Right lobe of liver (tissue), 6 donors: ENCODE measurements at places on chromosomes 16 and 17. TPM values are rescaled to one million over a fixed set of nuclear protein-coding genes. Genes with fewer than 3 reads are reported as not detected.

The FOXK2 gene
- 18.8 TPM for total RNA-seq

DNA sequence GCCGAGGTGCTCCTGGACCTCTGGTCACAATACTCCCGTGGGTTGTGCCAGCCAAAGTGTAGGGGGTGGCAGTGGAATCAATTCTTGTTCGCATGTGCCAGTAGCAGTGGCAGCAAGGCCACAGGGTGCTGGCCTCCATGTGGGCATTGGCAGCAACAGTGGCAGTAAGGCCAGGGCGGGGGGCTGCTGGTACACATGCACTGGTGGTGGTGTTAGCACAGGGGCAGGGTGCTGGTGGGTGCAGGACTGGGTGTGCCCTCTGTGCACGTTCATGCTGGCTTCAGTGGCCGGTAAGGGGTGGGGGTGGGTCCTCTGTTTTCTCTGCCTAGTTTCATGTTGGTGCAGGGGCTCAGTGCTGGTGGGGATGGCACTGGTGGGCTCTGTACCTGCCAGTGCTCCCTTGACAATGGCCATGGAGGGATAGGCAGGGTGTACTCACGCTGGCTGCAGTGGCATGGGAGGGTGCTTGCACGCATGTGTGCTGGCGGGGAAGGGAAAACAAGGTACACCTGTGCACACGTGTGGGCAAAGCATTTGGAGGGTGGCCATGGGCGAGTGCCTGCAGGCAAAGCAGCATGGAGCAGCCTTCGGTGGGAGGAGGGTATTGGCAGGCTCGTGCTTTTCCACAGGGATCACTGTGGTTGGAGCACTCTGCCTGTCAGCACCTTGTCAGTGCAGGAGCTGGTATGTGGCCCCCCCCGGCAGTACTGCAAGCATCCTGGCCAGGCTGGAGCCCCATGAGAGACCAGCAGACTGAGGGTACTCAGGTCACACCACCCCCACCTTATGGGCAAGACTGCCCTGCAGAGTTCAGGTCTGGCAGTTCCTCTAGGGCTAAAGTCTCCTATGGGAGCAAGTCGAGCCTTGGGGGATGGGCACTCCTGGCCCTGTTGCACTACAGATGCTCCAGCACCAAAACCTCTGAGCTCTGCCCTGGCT, 35.8 kb downstream of the NF1 start:
- no peak for DNase-seq

- no peak for DNase-seq
These were observed 1545.0 kb upstream of the GOT2 start for GRCh38 chr16:60279061-60279665.

The ZDHHC1 gene
- total RNA-seq = 1.5 TPM

GRCh38 chr17:67372751-67373150, 4.3 kb upstream of the PITPNC1 start:
- DNase-seq = no peak

The CA10 gene
- total RNA-seq = not detected
